ENCODE measurements at places on chromosomes 3 and 15. TPM values are rescaled to one million over a fixed set of nuclear protein-coding genes. Genes with fewer than 3 reads are reported as not detected.

DNA sequence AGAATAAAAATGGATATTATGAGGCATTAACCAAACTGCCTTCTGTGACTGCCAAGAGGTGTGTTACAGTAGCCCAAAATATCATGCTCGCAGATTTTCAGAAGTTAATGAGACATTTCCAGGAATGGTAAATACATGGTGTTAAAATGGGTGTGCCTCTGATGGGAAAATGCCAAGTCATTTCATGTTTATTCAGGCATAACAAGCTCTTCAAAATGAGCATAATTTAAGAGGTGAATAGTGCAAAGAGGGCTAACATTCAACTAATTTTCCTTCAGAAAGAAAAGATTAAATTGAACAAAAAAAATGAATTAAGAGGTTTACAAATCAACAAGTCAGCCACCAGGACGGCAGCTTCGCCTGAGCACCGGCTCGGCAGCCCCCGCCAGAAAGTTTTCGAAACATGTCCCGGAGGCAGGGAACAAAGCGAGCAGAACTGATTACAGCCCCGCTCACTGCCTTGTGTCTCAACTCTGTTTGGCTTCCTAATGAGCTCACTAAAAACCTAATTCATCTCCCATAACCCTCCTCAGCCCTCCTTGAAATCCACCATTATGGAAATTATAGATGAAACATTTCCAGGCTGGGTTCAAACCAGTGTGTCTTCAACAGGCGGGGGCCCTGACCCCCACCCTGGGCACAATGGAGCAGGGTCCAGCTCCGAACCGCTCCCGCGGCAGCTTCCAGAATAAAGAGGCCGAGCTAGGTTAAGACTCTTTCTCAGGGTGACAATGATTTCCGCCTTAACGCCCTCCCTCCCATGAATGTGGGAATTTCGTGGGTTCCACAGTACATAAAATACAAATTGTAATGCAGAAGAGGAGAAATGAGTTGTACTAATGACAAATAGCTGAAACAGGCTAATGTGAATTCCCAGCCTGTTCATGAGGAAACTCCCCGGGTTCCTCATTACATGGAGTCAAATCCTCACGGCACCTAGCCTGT, 43.9 kb downstream of the MEIS2 start:
- no peak for DNase-seq

DNA sequence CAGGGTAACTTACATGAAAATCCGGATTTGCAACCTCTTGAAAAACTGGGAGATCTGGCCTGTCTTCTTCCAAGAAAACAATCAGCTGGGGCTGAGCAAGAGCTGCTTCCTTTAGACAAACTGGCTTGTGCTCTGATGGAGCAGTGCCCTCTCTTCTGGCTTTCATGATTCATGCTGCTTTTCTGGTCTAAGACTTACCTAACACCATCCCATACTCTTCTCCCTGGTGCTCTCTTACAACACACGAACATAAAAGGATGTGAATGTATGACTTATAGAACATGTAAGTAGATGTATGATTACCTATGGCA, 9.9 kb downstream of the TJP1 start:
- peak; percentile 22 for DNase-seq

SLC6A1 gene
- total RNA-seq, result under 0.01 TPM

SPINK8 gene
- total RNA-seq, result not detected
